Motor neuron (in vitro differentiated cells): ENCODE measurements at places on chromosomes 4 and X. TPM values are rescaled to one million over a fixed set of nuclear protein-coding genes. Genes with fewer than 3 reads are reported as not detected.

The MAGEA8 gene
- total RNA-seq: not detected in 2 replicates

The SLIT2 gene
- total RNA-seq: 29.1 and 31.0 TPM in 2 replicates

The KIF4A gene
- total RNA-seq: 10.3 and 10.8 TPM in 2 replicates

The ATP2B3 gene
- 1.4 and 1.9 TPM in 2 replicates for total RNA-seq

The MTTP gene
- total RNA-seq: 2.4 and 2.5 TPM in 2 replicates

The FMR1NB gene
- not detected in 2 replicates for total RNA-seq

The RTL9 gene
- total RNA-seq: 0.41 and 0.50 TPM in 2 replicates

The TIGD4 gene
- 3.2 and 3.3 TPM in 2 replicates for total RNA-seq

The ADH1C gene
- total RNA-seq: 0.19 and 0.47 TPM in 2 replicates

The TCP11X2 gene
- not detected in 2 replicates for total RNA-seq

The CSAG2 gene
- total RNA-seq: not detected in 2 replicates

The LRP2BP gene
- total RNA-seq: 8.3 and 9.6 TPM in 2 replicates

The HEPH gene
- total RNA-seq: 2.5 TPM in 2 replicates

The LRAT gene
- total RNA-seq: 0.27 and 1.7 TPM in 2 replicates

The GUCY1A1 gene
- total RNA-seq: 5.9 TPM in 1 of 2 replicates, not detected in the other

The CPE gene
- total RNA-seq: 275 and 312 TPM in 2 replicates

The AWAT2 gene
- total RNA-seq: 0.22 TPM in 1 of 2 replicates, not detected in the other

The MAGEA10 gene
- total RNA-seq: 0.42 TPM in 1 of 2 replicates, not detected in the other

The ZMAT1 gene
- 12.7 and 13.3 TPM in 2 replicates for total RNA-seq

The PCSK1N gene
- total RNA-seq: 26.6 and 41.9 TPM in 2 replicates

The BEX1 gene
- total RNA-seq: 342 and 345 TPM in 2 replicates

The TMEM35A gene
- 22.1 and 24.6 TPM in 2 replicates for total RNA-seq

The CSAG1 gene
- 0.31 TPM in 1 of 2 replicates, not detected in the other for total RNA-seq

The NXF2 gene
- total RNA-seq: not detected in 2 replicates

The DGKK gene
- total RNA-seq: 0.15 TPM in 1 of 2 replicates, not detected in the other

The OSTC gene
- total RNA-seq: 91.3 and 94.5 TPM in 2 replicates

The COMMD8 gene
- total RNA-seq: 15.0 and 15.3 TPM in 2 replicates

The PRKG2 gene
- total RNA-seq: 0.73 and 1.8 TPM in 2 replicates
